ENCODE measurements at places on chromosomes 4 and X. TPM values are rescaled to one million over a fixed set of nuclear protein-coding genes. Genes with fewer than 3 reads are reported as not detected.

DNA sequence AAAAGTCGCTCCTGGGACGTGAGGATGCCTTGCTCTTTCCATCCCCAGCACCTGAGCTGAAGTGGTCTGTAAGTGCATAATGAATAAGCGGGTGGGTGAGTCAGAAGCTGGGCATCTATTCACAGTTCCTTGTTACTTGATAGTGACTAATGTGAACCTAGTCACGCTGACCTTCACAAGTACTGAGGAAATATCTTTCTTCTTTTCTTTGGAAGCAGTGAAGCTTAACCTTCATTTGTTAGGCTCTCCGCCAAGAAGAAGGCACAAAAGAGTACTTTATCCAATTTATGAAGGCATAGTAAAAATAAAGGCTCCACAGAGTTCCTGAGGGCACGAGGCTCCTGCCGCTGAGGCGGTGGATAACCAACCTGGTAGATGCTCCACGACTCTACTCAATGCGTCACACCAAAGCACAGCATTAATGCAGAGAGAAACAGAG lies 475.7 kb upstream of the SLIT2 start:
- no peak overlapping the region for H3K4me3 ChIP-seq
- no peak overlapping the region for H3K27ac ChIP-seq
- peak; percentile 84 for DNase-seq
- no peaks in the 10 kb centered on the region for H3K36me3 ChIP-seq

GRCh38 chrX:150459196-150459595 lies 96.1 kb downstream of the MAMLD1 start:
- no peaks in the 10 kb centered on the region for H3K4me1 ChIP-seq
- no peak for DNase-seq
- H3K27ac ChIP-seq = no peak overlapping the region

BEND2 gene
- polyA plus RNA-seq = not detected

DNA sequence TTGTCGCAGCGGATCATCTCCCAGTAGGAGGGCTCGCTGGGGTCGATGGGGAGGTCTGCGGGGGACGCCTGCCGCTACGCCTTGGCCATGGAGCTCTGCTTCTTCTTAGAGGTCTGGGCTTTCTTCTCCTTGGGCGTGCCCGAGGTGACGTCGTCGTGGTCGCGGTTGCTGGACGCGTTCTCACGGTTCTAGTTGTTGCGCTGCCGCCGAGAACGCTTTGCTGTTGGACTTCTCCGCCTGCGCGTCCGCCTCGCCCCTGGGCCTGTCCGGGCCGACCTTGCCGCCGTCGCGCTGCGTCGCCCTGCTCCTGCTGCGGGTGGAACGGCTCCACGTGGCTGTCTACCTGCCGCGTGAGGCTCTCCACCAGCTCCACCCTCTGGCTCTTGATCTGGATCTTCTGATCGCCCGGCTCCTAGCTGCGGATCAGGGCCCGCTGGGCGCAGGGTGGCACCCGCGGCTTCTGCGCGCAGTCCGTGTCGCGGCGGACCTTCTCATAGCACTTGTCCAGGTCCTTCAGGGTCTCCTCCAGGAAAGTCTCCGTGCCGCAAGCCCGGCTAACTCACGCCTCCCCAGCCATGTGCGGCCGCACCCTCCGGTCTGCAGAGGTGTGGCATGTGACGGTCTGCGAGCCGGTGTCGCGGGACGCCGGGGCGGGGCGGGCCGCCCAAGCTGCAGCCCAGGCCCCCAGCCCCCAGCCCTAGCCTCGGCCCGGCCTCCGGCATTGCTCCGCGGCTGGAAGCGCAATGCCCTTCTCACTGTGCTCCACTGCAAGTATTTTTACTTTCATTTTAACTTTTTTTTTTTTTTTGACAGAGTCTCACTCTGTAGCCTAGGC lies 40.5 kb upstream of the OGT start:
- peak; percentile 45 for DNase-seq
- H3K4me1 ChIP-seq = no peaks in the 10 kb centered on the region
- H3K4me3 ChIP-seq = peak overlapping the region; percentile 60
- no peaks in the 10 kb centered on the region for H3K27me3 ChIP-seq
- no peaks in the 10 kb centered on the region for H3K36me3 ChIP-seq
- no peak overlapping the region for H3K27ac ChIP-seq

OTUD5 gene
- polyA plus RNA-seq = 79.5 TPM

MAGIX gene
- polyA plus RNA-seq = 7.6 TPM

RGN gene
- 273 TPM for polyA plus RNA-seq

- H3K27ac ChIP-seq = no peak overlapping the region
- no peaks in the 10 kb centered on the region for H3K4me1 ChIP-seq
- H3K36me3 ChIP-seq = no peaks in the 10 kb centered on the region
- DNase-seq = no peak
- H3K27me3 ChIP-seq = no peaks in the 10 kb centered on the region
Measured at GRCh38 chr4:162804351-162804924, 362.3 kb downstream of the NAF1 start.

GAGE12F gene
- polyA plus RNA-seq = not detected

DNA sequence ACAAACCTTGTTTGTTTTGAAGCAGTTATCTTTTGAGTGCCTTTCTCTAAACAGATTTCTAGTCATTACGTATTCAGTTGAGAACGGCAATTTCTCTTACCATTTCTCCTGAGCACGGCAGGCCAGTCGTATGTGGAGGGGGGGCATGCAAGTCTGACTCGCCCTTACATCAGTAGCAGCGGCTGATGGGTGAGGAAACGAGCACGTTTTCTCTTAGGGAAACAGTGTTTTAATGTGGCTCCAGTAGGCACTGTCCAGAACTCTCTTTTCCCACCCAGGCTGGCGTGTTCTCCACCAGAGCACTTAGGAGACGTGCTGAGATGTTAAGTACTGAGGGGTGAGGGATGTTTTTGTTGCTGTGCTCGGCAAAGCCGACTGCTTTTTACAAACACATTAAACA lies 240.5 kb downstream of the STIM2 start:
- H3K27ac ChIP-seq = no peak overlapping the region
- peaks cover 4% of the 10 kb centered on the region for H3K27me3 ChIP-seq
- H3K4me3 ChIP-seq = no peak overlapping the region
- DNase-seq = no peak

GRCh38 chr4:40952217-40952616 lies 202.5 kb downstream of the NSUN7 start:
- H3K4me1 ChIP-seq = peaks cover 8% of the 10 kb centered on the region
- no peak for DNase-seq
- no peak overlapping the region for H3K4me3 ChIP-seq
- H3K27ac ChIP-seq = no peak overlapping the region
- H3K36me3 ChIP-seq = no peaks in the 10 kb centered on the region
- H3K27me3 ChIP-seq = no peaks in the 10 kb centered on the region
